Stimulated activated CD8-positive, alpha-beta memory T cell treated with anti-CD3 and anti-CD28 coated beads, Interleukin-4, amount 100 ng/mL, for 4 hours (primary cell): ENCODE measurements at places on chromosomes 3 and 15.

GRCh38 chr15:83470887-83471286 is 23.7 kb downstream of the SH3GL3 start:
- no peak for DNase-seq

DNA sequence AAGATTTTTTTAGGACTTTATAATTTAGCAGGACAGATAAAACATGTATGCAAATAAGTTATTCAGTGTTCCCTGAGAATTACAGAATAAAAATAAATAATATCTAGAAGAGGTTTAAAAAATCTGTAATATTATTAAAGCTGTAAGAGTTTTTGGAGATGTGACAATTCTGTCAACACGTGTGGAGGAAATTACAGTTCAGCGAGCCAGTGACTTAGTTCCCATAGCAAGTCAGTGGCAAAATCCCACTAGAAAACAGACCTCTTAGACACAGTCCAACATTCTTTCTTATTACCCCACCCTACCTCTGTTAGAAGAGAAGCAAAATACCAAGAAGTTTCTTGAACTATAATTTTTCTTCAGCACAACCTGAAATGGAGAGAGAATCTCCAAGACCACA is 16.2 kb upstream of the DENND6A start:
- no peak for DNase-seq

DNA sequence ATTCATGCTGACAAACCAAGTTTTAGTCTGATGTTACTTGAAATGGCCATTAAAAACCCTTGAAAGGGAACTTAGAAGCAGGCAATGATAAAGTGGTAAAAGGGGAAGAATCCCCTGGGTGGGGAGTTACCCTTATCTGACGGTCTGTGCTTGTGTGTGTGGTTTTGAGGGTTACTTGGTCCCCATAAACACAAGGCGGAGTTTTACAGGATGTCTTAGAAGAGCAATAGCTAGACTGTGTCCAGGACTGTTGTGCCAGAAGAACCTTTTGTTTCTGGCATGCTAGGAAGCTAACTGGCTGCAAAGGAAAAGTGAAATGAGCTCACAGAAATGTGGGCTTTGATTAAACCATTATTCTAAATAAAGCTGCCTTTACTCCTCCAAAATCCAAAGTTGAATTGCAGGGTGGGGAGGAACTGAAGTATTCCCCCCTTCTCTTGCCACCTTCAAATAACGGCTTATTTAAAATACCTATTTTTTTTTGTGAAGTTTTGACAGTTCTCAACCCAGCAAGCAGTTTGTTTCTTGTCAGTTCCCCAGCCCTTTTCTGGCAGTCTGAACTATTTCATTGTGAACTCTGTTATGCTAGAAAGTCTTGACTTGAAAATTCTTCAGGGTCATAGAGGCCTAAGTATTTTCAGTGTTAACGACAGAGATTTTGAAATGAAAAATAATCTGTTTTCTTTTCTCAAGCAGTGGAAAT is 443.5 kb downstream of the OTOL1 start:
- no peak for DNase-seq

DNA sequence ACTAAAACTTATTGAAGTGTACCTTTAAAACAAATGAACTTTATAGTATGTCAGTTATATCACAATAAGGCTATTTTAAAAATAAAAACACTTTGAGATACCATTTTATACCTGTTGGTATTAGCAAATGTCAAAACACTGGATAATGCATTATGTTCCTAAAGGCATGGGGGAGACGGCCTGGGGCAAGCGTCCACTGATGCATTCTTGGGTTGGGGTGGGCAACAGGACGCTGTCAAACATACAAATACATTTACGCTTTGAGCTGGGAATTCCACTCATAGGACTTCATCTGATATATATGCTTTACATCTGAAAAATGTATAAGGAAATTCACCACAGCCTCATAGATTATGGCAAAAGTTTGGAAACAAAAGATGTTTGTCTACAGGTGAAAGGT is 7.6 kb upstream of the GATA2 start:
- no peak for DNase-seq

DNA sequence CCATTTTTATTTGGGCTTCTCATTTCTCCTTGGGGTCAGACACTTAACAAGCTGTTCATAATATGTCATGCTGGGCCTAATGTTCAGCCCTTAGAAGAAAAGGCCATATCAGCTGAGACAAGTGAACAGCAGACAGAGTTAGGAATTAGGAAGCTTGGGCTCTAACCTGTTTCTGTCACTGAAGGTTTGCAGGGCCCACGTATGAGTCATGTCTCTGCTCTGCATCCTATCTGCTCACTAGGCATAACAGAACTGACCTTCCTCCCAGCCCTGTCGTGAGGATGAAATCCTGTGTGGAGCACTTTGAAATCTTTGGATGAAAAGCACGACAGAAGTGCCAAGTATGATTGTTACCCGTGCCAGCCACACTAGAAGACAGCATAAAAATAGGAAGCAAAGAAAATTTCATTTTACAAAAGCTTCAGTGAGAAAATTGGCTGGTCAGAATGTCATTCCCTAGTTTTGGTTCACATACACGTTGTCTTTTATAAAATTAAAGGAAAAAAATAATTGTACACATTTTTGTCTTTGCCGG is 26.5 kb upstream of the CD47 start:
- DNase-seq: no peak

- DNase-seq: no peak
Observed at GRCh38 chr3:32848215-32848614, 30.4 kb downstream of the TRIM71 start.

- no peak for DNase-seq
Observed at GRCh38 chr15:81015621-81016488, 15.1 kb downstream of the TLNRD1 start.

DNA sequence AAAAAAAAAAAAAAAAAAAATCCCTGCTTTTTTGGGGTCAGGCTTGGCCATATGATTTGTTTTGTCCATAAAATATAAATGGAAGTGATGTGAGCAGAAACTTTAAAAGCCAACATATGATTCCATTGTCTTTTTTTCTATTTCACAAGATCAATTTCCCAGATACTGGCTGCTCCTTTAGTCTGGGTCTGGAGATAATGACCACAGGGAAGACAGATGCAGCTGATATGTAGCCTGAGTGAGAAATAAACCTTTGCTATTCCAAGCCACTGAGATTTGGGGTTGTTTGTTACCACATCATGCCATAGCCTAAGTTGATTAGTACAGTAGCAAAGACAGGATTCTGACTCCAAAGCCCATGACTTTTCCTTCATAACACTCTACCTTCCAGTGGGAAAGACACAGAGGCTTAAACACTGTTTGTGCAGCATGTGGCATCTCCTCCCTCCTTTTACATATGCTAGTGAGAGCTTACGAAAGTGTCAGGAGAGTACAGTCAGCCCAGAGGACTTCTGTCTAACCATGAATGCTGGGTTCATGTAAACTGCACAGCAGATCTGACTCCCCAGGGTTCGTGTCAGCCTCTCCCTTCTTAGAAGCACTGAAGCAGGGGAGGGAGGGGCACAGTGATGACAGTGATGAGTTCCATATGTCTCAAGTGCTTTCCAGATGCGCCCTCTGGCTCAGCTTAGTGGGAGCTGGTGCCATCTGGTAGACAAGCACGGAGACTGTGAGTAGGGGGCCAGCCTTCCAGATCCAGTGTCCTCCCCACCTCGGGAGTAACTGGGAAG is 36.7 kb upstream of the SLC7A14 start:
- DNase-seq: no peak

- DNase-seq: no peak
Observed at GRCh38 chr15:67779549-67780111, 45.7 kb upstream of the SKOR1 start.

- DNase-seq: no peak
Observed at GRCh38 chr15:80822676-80823075, 43.5 kb downstream of the CEMIP start.

DNA sequence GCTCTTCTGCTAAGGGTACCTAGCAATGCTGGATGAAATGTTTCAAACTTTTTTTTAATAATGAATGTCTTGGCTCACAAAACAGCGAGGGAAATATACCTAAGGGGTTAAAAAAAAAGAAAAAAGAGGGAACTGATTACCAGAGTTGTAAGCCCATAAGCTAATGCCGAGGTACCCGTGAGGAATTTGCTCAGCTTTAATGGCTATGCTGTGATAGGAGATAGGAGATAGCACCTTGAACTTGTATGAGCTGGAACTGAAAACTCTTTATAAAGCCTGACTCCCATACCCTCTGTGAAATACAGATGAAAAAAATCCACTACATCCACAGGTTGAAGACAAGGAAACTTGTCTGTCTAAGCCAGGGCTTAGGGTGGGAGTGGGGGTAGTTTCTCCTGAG is 13.9 kb downstream of the GRAMD1C start:
- no peak for DNase-seq

DNA sequence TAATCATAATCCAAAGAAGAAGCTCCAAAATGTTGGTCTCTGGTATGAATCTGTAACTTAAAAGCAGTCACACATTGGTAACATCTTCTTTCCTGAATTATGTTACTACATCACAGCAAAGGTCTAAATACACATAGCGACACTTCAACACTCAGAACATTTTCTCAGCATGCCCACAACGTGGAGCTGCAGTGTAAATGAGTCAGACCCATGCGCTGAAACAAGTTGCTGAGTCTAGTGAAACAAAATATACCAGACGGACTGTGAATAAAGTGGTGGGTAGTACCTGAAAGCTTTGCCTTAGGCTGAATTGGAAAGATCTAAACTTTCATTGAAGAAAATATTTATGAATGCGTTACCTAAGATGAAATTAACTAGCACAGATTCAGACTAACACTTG is 33.2 kb upstream of the GOLGA8B start:
- no peak for DNase-seq

- no peak for DNase-seq
Observed at GRCh38 chr15:51288143-51289065, 50.0 kb downstream of the CYP19A1 start.

GRCh38 chr15:66948294-66948693 is 117.1 kb upstream of the SMAD3 start:
- DNase-seq: no peak

- no peak for DNase-seq
Observed at GRCh38 chr3:112109322-112109721, 23.1 kb downstream of the C3orf52 start.

DNA sequence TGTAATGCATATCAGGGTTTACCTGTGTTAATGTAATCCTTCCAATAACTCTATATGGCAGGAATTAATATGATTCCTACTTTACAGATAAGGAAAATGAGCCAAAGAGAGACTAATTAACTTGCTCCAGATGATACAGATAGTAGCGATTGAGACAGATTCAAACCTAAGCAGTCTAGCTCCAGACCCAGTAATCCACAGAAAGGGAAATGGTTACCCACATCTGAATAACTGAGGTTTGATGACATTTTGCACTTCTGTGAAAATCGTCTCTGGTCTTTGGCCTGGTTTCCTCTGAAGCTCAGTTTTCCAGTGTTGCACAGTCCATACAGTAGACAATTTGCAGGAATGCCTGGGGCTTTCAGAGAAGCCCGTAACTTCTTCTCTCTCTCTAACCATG is 177.1 kb upstream of the UMPS start:
- no peak for DNase-seq

DNA sequence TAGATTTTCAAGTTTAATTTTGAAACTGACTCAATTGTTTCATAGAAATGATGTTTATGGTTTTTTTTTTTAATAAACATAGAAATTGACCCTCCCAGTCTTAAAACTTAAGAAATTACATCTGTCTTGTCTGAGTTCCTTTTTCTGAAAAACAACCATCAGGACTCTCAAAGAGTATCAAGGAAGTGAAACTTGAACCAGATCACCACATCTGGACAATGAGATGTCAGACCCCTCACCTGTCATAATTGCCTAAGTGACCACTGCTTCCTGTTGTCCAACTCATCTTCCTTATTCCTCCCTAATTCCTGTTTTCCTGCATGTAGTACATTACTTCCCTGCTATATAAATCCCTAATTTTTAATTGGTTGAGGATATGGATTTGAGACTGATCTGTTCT is 441.5 kb upstream of the ARHGEF26 start:
- DNase-seq: no peak

- DNase-seq: no peak
Observed at GRCh38 chr3:121871430-121871829, 22.8 kb upstream of the SLC15A2 start.

DNA sequence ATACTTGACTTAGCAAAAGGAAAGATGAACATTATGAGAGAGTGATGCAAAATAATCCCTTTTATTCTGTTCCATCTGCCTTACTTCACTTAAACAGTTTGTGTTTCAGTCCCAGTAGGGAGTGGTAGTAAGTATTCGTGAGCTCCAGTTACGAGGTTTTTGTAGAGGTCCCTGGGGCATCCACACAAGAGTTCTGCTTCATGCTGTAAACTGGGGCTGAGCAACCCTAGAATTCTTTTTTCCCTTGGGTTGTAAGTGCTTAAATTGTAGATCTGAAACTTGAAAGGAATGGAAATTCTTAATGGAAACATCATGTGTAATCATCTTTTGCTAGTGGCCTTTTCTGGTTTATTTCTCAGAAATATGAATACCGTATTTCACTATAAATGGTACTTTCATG is 79.5 kb downstream of the SEMA6D start:
- DNase-seq: no peak

GRCh38 chr15:68819495-68820294 is 1.0 kb downstream of the ANP32A start:
- DNase-seq: no peak

DNA sequence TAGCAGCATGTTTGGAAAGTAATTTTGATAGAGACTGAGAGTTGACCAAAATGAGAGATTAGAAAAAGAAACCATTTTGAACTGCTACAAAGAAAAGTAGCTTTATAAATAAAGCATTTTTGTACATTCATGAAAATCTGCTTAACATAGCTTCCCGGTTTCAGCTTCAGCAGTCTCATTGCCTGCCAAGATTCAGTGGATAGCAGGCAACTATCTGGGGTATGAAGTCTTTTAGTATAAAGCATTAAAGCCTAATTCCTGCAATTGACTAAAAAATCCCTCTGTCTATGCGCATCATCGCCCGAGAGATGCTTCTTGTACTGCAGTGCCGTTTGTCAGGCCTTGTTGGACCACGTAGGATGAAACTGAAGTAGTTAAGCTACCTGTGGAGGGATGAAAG is 588.4 kb downstream of the NAALADL2 start:
- DNase-seq: no peak

DNA sequence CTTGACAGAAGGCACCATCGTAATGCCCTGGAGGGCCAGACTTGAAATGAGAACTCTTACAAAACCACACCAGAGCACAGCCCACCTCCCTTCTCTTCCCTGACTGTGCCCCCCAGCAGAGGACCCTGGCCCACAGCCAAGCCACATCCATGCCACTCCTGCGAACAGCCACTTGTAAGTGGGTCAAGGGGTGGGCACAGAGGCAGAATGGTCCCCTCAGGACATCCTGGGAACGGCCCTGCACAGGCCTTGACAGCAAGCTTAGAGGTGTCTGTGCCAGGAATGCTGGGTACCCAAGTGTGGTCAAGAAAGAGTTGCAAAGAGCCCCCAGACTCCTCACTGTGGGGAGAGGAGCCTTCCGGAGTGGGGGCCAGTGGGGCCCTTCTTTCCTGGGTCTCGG is 33.3 kb downstream of the HCN4 start:
- DNase-seq: no peak

- DNase-seq: no peak
Observed at GRCh38 chr3:30641416-30642251, 35.2 kb downstream of the TGFBR2 start.

DNA sequence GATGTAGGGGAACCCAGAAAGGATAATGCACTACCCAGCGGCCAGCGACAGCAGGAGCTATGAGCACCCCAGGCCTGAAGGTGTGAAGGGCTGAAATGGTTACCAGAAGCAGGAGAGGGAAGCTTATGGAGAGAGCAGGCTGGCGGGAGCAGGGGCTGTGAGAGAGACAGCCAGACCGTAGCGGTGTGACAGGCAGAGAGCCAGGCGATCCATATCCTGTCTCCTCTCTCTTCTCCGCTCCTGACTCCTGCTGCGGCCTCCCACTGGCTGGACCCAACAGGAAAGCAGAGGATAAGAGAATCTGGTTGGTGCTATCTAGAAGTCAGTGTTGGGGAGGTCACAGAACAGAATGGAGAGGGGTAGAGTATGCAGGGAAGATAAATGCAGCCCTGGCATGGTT is 49.9 kb downstream of the BTD start:
- DNase-seq: no peak
